ENCODE measurements at places on chromosomes 6 and 20.

- no peak for DNase-seq
Observed at GRCh38 chr6:133208183-133208755, 32.9 kb upstream of the EYA4 start.

- DNase-seq, result no peak
Observed at GRCh38 chr6:31143148-31143547, 4.3 kb upstream of the PSORS1C2 start.

DNA sequence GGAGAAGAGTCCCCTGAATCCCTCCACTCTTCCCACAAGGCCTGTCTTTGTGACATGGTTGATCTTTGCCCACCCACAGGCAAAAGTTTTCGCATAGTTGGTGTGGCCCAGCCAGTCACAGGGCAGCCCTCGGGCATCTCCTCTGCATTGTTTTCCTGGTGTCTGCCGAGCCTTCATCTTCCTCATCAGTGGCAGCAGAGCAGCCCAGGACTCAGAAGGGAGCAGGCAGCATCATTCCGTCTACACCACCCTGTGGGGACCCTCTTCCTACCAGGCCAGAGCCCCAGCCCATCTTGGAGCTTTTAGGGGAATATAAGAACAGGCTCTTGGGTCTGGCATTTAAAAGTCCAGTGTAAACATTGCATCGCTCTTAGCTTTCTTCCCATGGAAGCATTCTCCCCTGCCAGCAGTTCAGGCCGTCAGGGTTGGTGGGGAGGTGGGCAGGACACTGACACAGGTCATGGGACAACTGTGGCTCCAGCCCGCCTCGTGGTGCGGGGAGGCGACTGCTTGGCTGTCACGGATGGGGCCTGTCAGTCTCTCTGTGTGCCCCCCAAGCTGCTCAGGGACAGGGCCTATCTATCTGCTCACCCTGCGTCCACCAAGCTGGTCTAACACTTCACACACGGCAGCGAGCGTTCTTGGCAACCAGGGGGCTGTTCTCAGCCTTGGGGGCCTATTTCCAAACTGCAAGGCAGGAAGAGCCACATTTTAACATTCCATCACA, 38.3 kb downstream of the PDRG1 start:
- no peak for DNase-seq

GRCh38 chr20:53773792-53774401, 180.3 kb upstream of the ZNF217 start:
- no peak for DNase-seq

DNA sequence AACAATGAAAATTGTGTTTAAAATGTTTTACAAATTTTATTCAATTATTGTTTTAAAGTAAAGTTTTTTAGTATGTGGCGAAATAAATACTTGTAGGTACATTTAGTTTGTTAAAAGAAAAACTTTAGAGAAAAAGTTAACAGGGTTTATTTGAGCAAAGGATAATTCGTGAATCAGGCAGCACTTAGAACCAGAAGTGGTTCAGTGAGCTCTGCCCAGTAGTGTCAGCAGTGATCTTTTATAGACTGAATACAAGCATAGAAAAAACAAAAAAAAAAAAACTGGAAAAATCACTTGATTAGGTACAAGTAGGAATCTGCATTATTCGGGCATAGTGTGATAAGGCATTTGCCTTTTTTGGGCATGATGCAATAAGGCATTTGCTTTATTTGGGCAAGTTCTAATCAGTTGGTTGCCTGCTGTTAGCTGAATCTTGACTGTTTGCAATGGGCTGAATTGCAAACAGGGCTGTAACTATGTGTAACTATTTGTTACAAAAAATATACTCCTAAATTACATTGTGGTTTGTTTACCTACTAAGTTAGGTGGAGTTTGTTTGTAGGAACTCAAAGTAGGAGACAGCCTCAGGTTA, 122.9 kb upstream of the MMS22L start:
- no peak for DNase-seq

DNA sequence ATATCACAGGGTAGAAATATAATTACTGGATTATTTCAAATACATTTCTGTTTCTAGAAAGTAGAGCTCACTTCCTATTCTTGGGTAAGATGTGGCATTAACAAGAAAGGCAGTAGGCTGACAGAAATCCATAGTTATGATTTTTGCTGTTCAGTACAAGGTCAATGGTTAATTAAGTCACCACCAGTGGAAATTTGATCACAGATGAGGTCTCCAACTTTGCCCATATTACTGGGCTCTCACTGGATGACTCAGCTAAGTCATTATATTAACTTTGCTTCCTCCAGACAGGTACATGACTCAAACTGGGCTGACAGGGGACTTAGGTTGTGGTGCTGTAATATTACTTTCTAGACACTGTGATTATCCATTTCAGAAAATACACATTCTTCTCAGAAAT, 212.4 kb downstream of the GRIK2 start:
- DNase-seq, result no peak

- no peak for DNase-seq
Observed at GRCh38 chr20:33305589-33306057, 22.6 kb downstream of the BPIFB1 start.

DNA sequence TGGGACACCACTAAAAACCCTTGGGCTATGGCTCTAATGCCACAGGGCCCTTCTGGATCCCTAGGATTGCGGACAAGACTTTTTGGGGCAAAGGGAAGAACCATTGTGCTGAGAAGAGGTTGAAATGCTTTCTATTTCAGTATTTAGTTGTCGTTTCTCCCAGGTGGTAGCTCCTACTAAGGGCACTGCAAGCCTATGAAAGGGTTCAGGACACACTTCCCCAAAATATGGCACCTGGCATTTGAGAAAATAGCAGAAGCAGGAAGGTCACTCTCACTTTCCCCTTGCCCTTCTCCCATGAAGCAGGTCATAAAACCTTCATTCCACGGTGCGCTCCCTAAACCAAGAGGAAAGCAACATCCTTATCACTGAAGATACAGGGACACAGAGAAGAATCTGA, 125.4 kb upstream of the GPR6 start:
- DNase-seq, result no peak

GRCh38 chr20:60420676-60421229, 462.5 kb downstream of the CDH26 start:
- DNase-seq, result no peak

DNA sequence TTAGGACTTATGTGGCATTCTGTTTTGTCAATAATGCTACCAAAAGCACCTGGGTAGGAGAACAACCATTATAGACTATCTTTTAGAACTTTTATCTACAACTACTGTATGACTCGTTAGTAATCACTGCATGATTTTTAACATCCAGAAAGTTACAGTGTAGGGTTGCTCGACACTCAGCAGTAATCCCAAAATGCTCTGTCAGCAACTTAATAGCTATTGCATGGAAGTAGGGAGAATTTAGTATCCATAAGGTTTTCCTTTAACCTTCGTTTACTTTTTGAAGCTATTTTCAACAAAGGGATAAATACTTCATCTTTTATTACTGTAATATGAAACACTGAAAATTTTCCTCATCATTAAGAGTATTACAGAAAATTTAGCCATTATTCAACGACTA, 309.5 kb downstream of the RNGTT start:
- no peak for DNase-seq

DNA sequence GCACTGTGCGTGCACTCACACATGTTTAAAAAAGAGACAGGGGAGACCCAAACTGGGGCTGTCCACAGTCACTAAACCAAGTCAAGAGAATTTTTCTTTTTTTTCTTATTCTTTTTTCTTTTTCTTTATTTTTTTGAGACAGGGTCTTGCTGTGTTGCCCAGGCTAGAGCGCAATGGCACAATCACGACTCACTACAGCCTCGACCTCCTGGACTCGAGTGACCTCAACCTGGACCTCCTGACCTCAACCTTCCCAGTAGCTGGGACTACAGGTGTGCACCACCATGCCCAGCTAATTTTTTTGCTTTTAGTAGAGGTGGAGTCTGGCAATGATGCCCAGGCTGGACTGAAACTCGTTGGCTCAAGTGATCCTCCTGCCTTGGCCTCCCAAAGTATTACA, 89.4 kb upstream of the NFATC2 start:
- no peak for DNase-seq

- DNase-seq, result no peak
Observed at GRCh38 chr6:32666420-32667300, at the start of gene HLA-DQB1. Gene HLA-DQB1, minus strand, starts transcription at chr6:32666657. Its CDS starts 50 bp downstream, at chr6:32666607.

GRCh38 chr20:59104831-59105230, 58.8 kb upstream of the ZNF831 start:
- no peak for DNase-seq

DNA sequence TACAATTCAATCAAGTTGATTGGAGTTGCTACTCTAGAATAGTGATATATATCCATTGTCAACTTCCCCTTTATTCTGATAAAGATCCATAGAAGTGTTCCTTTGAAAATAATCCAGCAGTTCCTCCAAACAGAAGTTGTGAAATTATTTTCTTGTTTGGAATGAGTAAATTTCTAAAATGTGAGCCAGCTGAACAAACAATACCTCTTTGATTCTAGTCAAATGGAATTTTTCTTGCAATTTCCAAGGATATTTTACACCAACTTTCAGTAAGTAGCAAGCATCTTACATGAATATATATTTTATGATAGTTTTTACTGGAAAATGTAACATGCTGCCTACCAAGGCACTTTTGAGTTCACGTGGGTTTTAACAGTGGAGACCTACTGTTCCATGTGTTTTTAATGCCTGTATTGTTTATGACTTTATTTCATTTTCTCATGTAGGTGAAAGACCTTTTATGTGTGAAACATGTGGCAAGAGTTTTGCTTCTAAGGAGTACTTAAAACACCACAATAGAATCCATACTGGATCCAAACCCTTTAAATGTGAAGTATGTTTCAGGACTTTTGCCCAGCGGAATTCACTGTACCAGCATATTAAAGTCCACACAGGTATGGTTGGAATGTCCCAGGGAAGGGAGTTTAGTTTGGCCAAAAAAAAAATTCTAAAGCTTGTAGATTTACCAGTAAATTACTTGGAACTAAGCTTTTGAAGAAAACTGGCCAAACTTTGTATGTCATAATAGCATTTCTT, 6.5 kb downstream of the GZF1 start:
- no peak for DNase-seq

- DNase-seq, result peak; percentile 0
Observed at GRCh38 chr6:34638834-34639736, 57.5 kb downstream of the ILRUN start.

DNA sequence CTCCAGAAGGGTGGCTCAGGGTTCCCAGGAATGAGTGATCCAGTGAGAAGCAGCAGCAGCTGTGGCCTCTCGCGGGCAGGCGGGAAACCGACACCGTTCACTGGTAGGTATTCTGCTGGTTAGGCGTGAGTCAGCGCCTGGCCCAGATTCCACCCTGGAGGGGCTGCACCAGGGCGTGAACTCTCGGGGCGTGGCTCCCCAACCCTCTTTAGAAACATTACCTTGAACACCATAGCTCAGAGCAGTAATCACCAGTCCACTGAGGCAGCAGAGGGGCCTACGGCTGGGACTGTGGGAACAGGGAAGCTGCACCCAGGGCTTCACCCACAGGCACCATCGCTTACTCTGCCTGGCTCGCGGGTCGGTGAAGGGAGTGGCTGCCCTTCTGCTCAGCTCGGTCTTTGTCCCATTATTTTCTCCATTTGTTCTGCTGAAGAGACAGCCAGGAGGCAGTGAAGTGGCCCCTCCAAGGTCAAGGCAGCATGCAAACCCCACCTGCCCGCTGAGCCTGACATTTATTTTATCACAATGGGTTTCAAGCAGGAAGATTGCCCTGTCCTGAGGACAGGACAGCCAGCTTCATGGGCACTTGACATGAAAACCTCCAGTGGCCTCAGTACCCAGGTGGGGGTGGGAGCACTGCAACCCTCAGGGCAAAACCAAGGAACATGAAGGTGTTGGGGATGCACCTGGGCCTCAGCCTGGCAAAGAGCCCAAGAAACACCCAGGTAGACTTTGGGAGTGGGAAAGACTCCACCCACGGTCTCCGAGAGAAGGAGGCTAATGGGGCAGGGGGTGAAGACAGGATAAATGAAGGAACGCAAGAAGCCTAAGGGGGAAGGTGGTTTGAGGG, 51.0 kb upstream of the CD93 start:
- DNase-seq, result no peak

- no peak for DNase-seq
Observed at GRCh38 chr6:21531393-21531792, 62.2 kb upstream of the SOX4 start.

- DNase-seq, result no peak
Observed at GRCh38 chr20:61082720-61083119, 169.3 kb upstream of the CDH4 start.

- no peak for DNase-seq
Observed at GRCh38 chr6:122984393-122984792, 11.6 kb upstream of the CLVS2 start.

Measured in DMS 273 treated with DMSO at 0.1 percent for 48 hours (cell line).